A172 (cell line): ENCODE measurements at places on chromosomes 4 and X.

DNA sequence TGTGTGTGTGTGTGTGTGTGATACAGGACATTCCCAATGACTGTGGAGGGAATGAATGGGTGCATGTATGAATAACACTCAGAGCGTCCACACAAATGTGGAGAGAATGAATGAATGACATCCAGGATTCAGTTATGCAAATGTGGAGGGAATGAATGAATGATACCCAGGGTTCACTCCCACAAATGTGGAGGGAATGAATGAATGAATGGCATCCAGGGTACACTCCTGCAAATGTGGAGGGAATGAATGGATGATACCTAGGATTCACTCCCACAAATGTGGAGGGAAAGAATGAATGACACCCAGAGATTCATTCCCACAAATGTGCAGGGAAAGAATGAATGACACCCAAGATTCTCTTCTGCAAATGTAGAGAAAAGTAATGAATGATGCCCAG lies 36.0 kb upstream of the ASMTL start:
- no peak for DNase-seq

GRCh38 chrX:85375333-85375738 lies 4.1 kb downstream of the POF1B start:
- no peak for DNase-seq

GRCh38 chr4:52059372-52059771 lies 8.3 kb downstream of the SPATA18 start:
- DNase-seq, result peak; percentile 16

- peak; percentile 15 for DNase-seq
Observed at GRCh38 chrX:80817002-80817401, 7.3 kb upstream of the BRWD3 start.

DNA sequence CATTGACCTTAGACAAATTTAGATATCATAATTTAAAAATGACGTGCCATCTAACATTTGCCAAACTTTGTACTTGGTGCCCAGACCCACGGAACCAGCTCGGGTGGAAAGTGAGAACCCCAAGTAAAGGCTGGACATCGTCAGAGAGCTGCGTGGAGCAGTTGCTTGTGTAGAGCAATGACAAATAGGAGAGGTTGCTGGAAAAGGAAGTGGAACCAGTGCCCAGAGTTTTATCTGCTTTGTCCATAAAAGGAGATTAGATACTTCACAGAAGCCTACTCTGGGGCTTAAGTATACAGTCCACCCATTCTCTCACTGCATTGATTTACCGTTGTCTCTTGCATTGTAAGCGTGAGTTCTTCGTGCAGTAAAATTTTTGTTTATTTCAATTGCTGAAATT lies 5.4 kb upstream of the TBC1D1 start:
- DNase-seq, result no peak

DNA sequence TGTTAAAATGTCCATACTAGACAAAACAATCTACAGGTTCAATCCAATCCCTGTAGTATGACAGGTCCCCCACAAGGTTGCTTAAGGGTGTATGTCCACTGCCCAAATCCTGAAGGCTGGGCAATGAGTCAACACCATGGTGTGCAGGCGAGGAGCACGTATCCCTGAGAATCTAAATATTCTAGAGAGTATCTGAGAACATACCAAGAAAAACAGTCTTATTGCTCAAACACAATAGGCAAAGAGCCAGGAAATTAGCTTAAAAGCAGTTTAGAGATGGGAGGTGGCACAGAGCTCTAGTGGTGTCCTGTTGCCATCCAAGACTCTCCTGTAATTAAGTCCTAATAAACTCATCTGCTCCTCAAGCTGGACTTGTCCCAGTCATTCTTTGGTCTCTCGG lies 37.0 kb downstream of the RCHY1 start:
- no peak for DNase-seq
